CD14-positive monocyte (primary cell): ENCODE measurements at places on chromosomes 2 and 18.

DNA sequence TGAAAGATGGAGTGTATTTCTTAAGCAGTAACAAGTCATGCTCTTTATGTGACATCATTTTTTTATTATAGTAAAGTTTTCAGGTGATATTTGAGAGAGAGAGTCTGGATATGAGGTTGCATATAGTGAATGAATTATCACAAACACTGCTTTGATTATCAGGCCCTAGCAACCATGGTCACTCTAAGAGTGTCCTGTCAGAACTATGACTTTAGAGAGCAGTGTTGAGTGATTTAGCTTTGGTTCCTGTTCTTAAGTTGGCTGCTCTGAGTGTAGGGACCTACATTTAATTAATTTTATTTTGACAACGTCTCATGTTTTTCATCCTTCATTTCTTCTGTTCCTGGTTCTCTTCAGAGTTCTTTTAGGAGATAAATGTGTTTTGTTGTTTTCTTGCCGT lies 275.5 kb downstream of the KCNJ3 start:
- DNase-seq, result no peak

DNA sequence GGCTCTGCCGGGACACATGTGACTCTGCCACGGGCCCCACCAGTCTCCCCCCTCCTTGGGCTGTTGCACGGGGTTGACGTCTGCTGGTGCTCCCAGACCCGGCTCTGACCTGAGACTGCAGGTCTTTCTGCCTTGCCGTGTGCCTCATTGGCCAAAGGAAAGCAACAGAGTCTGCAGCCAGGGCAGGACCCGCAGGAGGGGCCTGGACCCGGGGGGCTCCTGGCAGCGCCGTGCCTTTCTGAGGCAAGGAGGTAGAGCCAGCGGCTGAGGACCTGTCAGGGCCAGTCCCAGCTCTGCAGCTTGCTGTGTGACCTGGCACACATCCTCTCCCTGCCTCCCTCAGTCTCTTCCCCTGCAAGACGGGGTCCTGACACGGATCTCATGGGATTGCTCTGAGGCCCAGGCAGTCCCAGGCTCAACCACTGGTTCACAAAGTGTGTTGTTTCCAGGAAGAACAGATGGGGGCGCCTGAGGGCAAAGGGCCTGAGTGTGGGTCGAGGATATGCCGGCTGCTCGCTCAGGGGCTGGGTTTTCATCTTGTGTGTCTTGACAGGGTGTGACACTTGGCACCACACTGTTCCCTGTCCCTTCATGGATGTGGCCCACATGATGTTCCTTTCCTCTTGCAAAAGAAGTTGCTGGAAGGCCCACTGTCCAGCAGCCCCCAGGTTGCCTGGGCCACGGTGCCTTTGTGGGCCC lies 9.0 kb downstream of the CAPN10 start:
- DNase-seq, result peak; percentile 27

DNA sequence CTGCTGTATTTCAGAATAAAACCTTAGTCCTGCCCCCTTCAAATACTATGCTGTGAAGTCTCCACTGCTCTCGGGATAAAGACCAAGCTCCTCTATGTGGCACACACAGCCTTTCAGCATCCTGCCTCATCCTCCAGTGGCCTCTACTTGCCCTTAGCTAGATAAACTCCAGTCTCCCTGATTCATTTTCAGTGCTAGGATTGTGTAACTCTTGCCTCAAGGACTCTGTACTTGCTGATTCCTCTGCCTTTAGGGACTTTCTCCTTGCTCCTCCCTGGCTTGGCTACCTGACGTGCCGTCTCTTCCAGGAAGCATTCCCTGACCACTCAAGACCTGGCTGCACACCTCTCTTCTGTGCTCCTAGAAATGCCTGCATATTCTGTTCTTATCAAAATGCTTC lies 416.7 kb downstream of the MTX2 start:
- no peak for DNase-seq

DNA sequence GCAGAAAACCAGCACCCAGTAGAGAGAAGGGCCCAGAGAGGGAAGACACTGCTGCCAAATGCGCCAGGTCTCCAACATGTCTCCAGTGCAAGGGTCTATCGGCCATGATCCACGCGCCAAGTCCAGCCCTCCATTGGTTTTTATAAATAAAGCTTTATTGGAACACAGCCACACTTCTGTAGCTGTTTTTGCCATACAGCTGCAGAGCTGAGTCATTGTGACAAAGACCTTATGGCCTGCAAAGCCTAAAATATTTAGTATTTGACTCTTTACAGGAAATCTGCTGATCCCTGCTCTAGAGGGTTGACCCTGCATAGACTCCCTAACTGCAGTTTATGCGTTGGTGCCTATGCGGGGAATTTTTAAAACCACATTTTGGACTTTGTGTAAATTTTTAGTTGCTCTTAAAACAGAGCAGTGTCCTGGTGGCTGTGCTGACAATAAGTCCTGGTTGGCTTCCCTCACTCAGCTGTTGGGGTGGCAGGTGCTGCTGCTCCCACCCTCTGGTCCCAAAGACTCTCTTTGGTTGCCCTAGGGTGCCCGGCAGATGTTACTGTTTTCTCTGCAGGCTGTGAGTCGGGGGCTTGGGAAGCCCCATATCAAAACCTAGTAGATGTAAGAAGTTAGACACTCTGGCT lies 154.9 kb downstream of the CTIF start:
- no peak for DNase-seq

DNA sequence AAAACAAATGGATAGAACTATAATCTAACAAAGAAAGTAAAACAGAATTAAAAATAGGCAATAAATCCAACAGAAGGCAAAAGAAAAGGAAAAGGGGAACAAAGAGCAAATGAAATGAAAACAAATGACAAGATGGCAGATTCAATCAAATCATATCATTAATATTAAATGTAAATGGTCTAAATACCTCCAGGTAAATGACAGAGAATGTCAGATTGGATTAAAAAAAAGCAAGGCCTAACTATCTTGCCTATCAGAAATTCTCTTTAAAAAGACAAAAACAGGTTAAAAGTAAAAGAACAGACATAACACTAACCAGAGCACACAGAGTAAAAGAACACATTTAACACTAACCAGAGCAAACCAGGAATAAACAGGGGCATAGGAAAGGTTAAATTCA lies 63.1 kb upstream of the TMEM247 start:
- DNase-seq, result no peak

GRCh38 chr2:216286616-216287231 lies 85.6 kb downstream of the MARCHF4 start:
- no peak for DNase-seq

GRCh38 chr2:162254236-162254871 lies 11.1 kb upstream of the FAP start:
- DNase-seq, result peak; percentile 35

DNA sequence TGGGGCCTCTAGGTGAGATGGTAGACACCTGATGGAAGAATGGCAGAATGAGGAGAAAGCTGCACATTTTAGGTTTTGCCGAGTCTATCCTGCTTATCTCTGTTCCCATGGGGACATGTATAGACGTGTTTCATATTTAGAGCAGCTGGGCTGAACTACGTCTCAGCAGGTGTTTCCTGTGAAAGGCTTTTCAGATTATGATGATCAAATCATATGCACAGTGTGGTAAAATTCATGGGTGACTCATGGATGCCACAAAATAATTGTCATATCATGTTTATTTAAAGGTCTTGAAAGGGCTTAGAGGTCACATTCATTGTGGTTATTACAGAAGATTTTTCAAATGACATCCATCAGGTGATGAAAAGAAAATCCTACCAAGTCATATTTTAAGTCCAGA lies 90.5 kb downstream of the ICOS start:
- no peak for DNase-seq

GRCh38 chr18:3901042-3901441 lies 451.1 kb downstream of the TGIF1 start:
- DNase-seq, result no peak
